ENCODE measurements at places on chromosomes 12 and 14. TPM values are rescaled to one million over a fixed set of nuclear protein-coding genes. Genes with fewer than 3 reads are reported as not detected.

DNA sequence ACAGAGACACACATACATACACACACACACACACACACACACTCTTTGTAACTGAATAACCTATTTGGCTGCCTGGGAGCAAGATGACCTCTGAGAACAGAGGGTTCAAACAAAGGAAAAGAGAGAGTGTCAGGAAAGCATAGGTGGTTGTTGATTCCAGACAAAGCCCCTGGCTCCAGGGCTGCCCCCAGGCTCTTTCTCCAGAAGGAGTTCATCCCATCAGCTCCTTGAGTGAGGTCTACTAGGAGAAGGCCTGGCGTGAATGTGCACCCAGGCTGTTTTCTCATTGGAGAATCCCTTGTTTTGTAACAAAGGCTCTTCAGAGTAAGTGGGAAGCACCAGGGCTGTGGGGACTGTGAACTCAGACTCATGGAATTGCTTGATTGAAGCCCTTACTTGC is 151.9 kb downstream of the EMP1 start:
- no peak for DNase-seq

Gene ZDHHC22
- 0.09 TPM for total RNA-seq

Gene CEBPE
- 0.13 TPM for total RNA-seq

Gene PTGER2
- 1.4 TPM for total RNA-seq

Gene TRHDE
- 2.3 TPM for total RNA-seq

DNA sequence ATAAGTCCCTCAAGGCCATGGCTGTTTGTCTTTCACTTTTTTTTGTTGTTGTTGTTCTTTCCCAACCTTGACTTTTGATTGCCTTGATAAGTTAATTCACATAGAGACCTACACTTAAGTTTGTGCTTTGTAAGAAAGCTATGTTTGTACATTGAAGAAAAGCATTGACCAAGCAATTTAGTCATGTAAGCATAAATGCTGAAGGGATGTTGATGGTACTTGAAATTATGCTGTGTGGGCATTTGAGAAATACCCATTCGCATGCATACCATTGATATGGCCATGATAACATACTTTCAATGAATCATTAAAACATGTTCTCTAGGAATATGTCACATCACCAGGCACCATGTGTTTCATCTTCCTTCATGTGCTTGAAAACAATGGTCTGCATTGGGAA is 803.7 kb upstream of the TMEM132C start:
- DNase-seq: no peak

Gene ASCL1
- total RNA-seq: 0.04 TPM

Gene TMPRSS12
- total RNA-seq: not detected

Gene MANSC4
- not detected for total RNA-seq

DNA sequence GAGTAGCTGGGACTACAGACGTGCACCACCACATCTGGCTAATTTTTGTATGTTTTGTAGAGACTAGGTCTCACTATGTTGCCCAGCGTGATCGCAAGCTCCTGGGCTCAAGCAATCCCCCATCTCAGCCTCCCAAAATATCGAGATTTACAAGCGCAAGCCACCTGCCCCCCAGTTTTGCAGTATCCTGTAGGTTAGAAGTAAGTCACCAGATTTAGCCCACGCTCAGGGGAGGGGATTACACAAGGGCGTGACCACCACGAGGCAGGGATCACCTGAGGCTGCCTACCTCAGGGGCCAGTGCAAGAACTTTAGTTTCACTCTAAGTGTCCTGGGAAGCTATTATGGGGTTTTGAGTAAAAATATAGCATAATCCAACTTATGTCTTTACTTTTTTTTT is 39.2 kb upstream of the PLEKHG6 start:
- DNase-seq: no peak

DNA sequence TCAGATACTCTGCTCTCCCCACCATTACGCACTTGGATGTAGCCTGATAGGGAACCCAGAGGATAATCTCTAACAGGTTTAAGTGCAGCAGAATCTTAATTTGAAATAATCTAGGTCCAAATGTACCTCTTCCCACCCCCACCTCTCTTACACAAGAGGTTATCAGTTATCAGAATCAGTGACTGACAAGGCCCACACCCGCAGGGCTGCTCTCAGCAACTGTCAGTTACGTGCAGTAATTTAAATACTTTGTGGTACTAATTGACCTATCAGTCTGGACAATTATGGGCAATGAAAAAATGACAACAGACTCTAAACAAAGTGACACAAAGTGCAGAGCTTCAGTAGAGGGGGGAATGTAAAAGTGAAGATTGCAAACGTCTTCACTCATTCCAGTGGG is 74.0 kb downstream of the CLIP1 start:
- DNase-seq: no peak

Gene LALBA
- not detected for total RNA-seq

Gene GSC
- 2.9 TPM for total RNA-seq

Data from muscle of leg (tissue), 16 donors.